NCI-H1092 (cell line): ENCODE measurements at places on chromosomes 2 and 18.

DNA sequence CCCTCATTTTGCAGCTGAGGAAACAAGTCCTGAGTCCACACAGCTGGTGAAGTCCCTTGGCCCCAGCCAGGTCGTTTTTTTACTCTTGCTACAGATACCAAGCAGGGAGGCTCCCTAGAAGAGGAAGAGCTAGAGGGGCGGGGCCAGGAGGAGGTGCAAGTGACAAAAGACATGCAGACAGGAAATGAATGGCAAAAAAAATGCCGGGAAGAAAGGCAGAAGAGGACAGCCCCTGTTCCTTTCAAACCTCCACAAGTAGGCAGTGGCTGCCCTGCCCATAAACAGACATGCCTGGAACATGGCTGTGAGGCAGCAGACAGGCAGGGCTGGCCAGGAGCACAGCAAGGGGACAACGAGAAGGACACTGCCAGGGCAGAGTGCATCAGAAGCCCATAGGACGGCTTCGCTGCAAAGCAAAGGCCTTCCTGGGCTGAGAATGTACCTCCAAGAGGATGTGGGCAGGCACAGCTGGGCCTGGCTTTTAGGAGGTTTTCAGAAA is 108.7 kb downstream of the ZBTB7C start:
- DNase-seq = peak; percentile 48

- no peak for DNase-seq
Measured at GRCh38 chr2:176205126-176205525, 16.7 kb downstream of the HOXD1 start.

DNA sequence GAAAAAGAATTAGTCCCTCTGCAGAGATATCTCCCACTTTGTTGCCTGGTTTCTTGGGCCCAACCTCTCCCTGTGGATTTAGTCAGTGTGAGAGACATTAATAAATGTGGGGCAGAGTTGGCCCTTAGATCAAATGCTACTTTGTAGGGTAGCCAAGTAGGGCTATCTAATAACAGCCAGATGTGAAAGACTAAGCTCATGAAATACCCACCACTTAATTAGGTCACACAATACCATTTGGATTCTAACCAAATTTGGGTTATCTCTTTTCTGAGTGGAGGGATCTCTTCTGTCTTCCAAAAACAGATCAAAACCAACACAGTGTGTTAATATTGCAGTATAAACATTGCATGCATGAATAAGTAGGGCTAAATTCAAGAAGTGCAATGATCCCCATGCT is 626.8 kb upstream of the ZEB2 start:
- no peak for DNase-seq

DNA sequence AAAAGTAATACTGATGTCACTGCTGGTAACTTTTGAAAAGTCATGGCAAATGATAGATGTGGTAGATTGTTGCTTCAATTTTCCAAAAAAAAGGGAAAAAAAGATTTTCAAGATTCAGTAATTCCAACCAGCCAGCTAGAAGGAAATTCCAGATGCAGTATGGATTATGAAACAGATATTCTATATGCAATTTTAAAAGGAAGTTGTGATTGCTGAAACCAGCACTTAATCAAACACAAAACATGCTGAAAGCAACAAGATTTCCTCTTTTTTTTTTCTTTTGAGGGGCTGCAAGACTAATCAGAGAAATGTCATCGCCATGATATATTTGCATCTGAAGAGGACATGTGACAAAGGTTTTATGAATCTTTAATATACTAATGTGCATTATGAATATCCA is 5.1 kb upstream of the HNMT start:
- no peak for DNase-seq

- DNase-seq = no peak
Measured at GRCh38 chr2:234304950-234305349, 191.9 kb downstream of the ARL4C start.

DNA sequence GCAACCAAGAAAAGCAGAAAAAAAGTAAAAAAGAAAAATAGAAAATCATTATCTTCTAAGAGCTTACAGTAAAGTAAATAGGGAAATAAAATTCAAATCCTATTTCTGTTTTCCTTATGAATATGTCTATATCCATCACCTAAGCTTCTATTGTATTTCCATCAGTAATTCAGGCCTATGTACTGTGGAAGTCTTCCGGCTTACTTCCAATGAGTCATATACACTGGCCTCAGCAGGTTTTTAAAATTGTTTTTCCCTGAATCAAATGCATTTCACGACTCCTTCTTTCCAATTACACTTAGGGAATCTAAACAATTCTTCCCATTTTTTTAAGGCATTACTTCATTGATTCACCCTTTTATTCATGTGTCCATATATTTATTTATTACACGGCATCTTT is 164.7 kb downstream of the CCDC102B start:
- no peak for DNase-seq

- DNase-seq = no peak
Measured at GRCh38 chr2:227719641-227720040, 1.8 kb upstream of the SLC19A3 start.

GRCh38 chr18:44536619-44537018 is 144.1 kb upstream of the SETBP1 start:
- peak; percentile 68 for DNase-seq

- DNase-seq = no peak
Measured at GRCh38 chr2:36351736-36352349, 3.7 kb upstream of the CRIM1 start.

GRCh38 chr2:50529600-50530218 is 502.2 kb downstream of the NRXN1 start:
- peak; percentile 6 for DNase-seq

- no peak for DNase-seq
Measured at GRCh38 chr2:189109921-189110397, 69.6 kb downstream of the COL5A2 start.

DNA sequence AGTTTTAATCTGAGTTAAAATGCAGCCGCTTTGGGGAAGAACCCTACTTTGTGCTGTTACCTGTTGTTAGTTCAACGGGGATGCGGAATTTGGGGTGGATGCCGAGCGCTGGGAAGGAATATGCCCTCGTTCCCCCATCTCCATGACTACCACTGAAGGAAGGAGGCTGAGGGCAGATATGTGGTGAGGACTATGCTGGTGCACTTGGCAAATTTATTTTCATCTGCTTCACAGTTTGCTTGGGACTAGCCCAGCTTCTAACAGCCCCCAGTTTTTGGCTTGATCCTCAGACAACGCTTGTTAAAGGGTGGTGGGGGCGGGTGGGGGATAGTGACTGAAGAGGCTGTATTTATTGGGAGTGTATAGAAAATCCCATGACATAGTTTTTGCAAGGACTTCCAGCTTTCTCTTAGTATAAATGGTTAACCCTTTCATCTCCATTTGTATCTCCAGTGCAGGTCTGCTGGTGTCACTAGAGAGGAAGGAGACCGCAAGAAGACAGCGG is 100.8 kb downstream of the COLEC12 start:
- no peak for DNase-seq

- DNase-seq = no peak
Measured at GRCh38 chr18:260547-260946, 7.3 kb downstream of the THOC1 start.

GRCh38 chr18:72456802-72457201 is 87.3 kb downstream of the CBLN2 start:
- DNase-seq = no peak

DNA sequence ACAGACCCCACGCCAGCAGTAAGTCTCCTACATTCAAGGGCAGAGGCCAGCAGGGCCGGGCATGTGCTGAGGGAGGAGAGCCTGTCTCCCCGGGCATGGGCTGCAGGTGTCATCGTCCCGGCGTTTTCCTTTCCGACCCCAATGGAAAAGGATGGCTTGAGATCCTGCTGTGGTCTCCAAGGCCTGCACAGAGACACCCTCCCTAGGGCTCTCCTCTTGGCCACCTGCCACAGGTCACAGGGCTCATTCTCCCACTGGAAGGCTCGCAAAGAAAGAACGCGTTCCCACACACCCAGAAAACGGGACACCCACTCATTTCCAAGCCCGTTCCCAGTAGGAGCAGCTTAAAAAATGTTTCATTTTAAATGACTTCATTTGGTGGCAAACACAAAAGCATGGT is 41.0 kb downstream of the DIPK1C start:
- DNase-seq = no peak

DNA sequence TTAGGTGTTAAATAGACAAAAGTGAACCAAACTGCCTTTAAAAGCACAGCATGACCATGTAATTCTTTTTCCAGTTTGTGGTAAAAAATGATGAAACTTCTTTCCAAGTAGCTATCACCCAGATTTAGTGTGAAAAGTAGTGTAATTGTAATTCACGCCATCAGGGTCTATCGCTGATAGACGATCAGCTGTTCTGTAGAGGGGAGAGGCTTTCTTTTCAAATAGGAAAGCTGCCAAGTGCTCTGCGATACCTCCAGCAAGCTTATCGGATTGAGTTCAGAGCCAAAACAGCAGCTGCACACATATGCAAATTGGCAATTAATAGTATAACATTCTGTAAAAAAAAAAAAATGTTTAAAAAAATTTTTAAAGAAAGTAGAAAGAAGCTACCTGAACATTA is 61.9 kb upstream of the PSMD14 start:
- DNase-seq = peak; percentile 41

DNA sequence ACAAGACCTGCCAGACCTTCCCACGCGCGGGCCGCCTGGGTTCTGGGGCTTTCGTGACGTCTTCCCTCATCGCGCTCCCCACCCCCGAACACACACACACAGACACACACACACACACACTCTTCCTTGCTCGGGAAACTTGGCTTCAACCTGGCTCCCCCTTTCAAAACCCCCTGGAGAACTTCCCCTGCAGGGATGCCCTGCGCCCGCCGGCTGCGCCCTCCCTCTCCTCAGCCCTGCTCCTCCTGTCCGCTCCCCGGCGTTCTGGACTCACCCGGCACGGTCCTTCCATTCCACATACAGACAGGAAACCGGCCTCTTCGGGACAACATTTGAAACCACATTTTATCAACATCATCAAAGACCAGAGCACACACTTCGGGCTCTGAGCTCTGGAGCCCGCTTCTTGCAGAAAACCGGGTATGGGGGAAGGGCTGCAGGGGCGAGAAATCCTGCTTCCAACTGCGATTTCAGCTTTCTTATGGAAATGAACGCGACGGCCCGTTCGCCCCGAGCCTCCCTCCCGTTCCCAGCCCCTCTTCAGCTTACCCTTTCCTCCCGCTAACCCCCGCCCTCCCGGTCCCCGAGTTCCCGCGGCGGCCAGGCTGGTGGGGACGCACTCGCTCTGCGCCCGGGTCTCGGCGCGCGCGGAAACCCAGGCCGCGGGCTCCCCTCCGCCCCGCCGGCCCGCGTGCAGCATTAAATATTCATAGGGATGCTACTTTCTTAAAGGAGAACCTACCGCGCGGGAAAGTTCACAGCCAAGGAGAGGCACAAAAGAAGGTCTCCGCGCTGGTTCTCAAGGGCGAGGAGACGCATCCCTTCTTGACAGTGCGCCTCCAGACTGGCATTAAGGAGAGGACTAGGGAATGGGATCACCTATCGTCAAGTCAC is 18.3 kb downstream of the POU3F3 start:
- no peak for DNase-seq

DNA sequence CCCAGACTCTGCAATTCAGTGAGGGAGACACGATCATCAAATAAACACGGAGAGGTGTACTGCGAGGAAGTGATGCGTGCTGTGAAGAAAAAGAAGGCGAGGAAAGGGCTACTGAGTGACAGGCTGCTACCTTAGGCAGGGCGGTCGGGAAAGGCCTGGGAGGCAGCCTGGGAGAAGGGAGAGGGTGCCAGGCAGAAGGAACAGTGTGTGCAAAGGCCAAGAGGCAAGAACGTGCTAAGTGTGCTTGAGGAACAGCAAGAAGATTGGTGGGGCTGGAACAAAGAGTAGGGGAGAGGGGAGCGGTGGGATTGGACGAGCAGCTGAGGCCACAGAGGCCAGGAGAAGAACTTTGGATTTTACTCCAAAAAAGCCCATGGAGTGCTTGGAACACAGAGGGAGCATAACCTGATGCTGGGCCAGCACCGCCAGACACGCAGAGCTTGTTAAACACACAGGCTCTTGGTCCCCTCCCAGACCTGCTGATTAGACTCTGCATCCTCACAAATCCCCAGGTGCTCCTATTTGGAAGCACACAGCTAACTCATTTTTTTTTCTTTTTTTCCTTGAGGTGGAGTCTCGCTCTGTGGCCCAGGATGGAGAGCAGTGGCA is 30.4 kb downstream of the SERTAD2 start:
- no peak for DNase-seq

DNA sequence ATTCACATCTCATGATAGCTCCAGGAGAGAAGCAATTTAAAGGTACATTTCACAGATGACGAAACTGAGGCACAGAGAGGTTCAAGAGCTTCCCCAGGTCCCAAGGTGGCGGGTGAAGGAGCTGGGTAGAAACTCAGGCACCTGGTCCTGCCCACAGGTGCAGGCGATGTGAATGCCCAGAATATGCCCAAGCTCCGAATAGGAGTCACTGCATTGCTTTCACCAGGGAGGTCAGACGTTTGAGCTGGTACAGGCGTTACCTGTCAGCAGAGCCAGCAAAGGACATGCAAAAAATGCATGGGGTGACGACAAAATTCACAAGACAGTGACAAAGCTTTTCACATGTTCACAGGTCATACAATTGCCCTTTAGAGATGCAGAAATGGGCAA is 247.9 kb downstream of the HDAC4 start:
- no peak for DNase-seq

- DNase-seq = no peak
Measured at GRCh38 chr2:23468474-23469141, 83.6 kb downstream of the KLHL29 start.

- DNase-seq = no peak
Measured at GRCh38 chr18:77140439-77141109, 8.0 kb upstream of the MBP start.

- DNase-seq = no peak
Measured at GRCh38 chr2:189702071-189702470, 27.6 kb downstream of the ANKAR start.

- DNase-seq = no peak
Measured at GRCh38 chr18:9606039-9606438, 8.3 kb downstream of the PPP4R1 start.

DNA sequence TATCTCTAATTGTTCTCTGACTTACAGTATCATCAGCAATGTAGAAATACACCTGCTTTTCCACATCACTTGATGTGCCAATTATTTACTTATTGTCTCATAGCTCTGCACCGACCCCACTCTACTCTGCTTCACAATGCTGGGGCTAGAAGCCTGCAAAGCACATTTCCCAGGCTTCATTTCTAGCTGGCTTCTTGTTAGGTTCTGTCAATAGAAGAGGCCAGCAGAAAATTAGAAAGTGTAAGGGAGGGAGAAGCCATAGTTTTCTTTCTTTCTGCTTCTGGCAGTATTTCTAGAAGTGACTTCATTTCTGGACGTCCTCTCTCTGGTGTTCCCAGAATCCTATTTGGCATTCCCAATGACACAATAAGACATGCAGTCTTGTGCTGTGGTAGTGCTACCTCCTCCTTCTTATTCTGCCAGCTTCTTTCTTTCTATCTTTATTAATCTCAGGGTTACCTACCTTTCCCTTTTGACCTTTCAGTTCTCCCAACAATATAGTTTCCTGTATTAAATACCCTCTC is 12.5 kb upstream of the TANC1 start:
- DNase-seq = no peak

DNA sequence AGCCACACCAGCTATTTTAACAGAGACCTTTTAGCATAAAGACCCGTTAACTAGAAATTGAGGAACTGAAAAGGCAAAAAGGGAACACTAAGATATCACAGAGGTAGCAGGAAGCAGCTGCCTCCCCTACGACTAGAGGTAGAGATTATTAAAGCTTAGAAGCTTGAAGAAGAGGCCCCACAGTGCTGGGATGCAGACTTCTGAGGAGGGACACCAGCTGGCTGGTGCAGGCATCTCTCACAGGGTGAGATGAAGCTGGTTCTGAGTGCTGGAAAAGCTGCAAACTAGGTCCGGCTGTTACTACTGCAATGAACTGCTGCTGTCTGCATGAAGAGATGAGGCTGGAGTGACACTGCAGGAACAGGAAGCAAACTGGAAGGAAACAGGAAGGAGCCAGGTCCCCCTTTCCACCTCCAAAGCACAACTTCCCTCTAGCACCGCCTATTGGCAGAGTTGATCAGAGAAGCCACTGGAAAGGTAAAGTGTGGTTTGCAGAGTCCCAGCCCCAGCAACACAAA is 61.2 kb upstream of the MRPS9 start:
- no peak for DNase-seq
